ENCODE measurements at places on chromosomes 3 and 15.

- no peak for DNase-seq
These were observed 48.9 kb downstream of the ABCC5 start for GRCh38 chr3:183968666-183969245.

DNA sequence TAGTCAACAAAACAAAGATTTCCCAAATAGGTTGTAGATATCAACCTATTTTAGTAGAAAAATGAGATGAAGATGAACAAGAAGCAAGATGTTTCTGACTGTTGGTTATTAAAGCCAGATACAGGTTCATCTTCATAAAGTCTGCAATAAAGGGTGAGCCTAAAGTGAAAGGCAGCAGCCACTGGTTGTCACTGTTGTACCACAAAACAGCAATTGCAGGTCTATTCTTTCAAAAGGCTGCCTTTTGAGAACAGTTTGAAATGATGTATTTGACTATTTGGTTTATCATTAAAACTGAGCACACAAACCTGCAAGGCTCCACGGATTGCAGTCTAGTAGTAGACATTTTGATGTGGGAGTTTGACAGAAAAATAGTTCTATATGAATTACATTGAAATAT, 543.4 kb downstream of the GBE1 start:
- no peak for DNase-seq

- no peak for DNase-seq
These were observed 369.4 kb downstream of the NR2F2 start for GRCh38 chr15:96699871-96700401.

DNA sequence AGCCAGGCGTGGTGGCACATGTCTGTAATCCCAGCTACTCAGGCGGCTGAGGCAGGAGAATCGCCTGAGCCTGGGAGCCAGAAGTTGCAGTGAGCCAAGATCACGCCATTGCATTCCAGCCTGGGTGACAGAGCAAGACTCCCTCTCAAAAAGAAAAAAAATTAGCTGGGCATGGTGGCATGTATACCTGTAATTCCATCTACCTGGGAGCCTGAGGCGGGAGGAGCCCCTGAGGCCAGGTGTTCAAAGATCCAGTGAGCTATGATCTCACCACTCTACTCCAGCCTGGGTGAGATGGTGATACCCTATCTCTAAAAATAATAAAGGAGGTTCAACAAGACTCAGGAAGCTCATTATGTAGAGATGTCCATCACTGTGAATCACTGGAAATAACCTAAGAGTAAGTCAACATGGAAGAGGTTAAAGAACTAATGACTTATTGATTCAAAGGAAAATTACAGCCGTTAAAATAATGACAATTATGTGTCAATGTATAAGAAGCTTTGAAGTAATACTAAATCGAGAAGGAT, 19.8 kb upstream of the RAB7A start:
- DNase-seq = no peak

- DNase-seq = no peak
These were observed 216.0 kb downstream of the DIPK2A start for GRCh38 chr3:144187531-144188210.

GRCh38 chr15:31173790-31174450, 72.4 kb upstream of the TRPM1 start:
- no peak for DNase-seq

- no peak for DNase-seq
These were observed 81.0 kb upstream of the ALCAM start for GRCh38 chr3:105285653-105286241.

- DNase-seq = no peak
These were observed 61.2 kb upstream of the TNFAIP8L3 start for GRCh38 chr15:51155891-51156290.

GRCh38 chr15:24856397-24857390, 98.1 kb upstream of the SNRPN start:
- no peak for DNase-seq

DNA sequence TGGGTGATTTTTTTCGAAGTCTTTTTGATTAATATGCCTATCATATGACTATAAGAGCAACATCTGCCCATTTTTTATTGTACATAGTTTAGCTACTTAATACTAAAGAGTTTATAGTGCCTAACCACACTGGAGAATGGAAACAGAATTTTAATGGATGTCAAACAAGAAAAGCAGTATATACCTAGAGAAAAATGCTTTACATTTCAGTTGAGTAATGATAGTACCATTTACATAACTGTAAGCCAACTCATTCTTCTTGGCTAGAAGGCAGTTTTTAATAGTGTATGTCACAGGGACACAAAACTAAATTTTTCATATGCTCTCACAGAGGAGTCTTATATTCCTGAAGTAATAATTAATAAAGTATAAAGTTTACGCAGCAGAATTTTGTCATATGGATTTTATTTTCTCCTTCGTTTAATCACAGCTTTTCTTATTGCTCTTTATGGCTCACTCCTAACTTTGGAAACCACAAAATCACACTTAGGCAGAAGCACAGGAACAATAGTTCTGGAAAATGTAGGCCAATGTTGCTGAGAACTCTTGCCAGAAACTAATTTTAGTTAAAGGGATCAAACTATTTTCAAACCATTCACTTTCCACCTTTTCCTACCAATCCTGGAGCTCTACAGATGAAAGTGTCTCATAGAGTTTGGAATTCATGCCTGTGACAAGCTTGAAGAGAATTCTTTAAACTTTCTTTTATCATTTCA, 243.6 kb downstream of the ZIC1 start:
- DNase-seq = no peak

DNA sequence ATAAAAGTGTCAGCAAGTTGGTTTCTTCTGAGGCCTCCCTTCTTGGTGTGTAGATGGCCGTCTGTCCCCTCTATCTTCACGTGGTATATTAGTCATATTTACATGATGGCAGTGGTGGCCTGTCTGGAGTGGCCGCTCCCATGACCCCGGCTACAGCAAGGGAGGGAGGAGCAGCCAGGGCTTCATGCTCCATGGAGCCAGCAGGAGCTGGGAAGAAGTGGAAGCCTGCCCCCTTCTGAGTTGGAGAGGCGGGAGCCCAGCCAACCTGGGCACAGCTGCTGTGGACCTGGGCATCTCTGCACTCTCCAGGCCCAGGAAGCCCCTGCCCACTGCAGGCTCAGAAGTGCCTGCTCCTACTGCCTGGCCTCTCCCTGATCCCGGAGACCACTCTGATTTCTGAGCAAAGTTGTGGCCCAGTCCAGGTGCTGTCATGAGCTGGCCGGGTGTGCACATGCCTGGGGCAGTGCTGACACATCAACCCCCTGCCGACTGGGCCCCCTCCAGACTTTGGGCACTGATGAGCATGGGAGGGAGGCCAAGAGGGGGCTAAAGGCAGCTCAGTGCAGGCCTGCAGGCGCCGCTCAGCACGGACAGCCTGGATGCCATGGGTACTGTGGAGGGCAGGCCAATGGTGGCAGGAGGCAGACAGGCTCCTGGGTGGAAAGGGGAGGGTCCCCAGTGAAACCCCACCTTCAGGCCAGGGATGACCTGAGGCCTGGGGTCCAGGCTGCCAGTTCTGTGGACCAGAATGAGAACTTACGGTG, 84.8 kb downstream of the SERPINI1 start:
- no peak for DNase-seq

DNA sequence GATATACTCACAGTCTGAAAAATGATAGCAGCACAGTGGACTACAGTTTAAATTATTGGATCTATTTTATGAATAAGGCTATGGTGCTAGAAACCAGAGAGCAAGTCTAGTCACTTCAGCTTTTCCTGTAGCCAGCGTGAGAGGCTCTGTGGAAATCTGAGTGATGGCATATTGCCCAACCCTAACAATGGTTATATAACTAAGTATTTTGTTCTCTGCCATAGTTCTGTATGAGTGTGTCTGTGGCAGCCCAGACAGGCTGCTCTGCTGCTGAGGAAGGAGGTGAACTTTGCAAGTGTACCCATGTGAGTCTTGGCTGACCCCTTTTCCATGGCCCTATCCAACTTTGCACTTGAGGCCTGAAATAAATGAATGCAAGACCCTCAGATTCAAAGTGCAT, 105.7 kb downstream of the LRTM1 start:
- DNase-seq = no peak

- DNase-seq = no peak
These were observed 11.7 kb downstream of the MRPS11 start for GRCh38 chr15:88479169-88479568.

DNA sequence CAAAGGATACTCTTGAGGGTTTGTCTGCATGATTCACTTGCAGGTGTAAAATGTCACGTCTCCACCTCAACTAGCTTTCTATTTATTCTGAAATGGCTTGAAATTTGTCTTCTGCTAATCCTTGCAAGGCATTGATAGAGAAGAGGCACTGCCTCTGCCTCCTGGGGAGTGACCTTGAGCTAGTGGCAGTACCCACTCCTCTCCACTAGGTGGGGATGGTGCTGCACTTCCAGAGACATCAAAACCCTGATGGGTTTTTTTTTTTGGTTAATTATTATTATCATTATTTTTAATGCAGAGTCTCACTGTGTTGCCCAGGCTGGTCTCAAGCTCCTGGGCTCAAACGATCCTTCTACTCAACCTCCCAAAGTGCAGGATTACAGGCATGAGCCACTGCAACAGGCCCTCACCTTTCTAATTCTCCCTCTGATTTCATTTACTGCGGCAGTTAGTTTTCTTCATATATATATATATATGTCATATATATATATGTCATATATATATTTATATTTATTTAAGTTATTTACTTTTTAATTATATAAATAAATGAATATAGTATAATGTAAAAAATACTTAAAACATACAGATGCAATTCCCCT, 117.6 kb upstream of the EIF1B start:
- DNase-seq = no peak

GRCh38 chr3:8324747-8325146, 176.9 kb upstream of the LMCD1 start:
- DNase-seq = peak; percentile 6

DNA sequence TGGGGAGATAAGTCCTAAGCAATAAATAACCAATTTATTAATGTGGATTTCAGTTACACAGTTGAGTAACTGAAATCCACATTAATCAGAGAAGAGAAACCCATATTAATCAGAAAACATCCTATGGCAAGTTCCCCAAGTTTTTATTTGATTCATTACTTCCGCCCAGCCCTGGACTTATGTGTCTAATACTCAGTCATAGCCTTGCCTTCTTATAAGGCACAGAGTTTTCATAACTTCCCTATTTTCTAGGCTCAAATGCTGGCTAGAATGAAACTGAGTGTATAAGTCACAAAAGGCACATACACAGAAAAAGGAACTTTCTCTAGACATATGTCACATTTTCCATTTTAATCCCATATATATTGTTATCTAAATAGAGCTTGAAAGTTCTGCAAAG, 28.8 kb downstream of the CD47 start:
- DNase-seq = no peak

- DNase-seq = no peak
These were observed 406.9 kb downstream of the TIGIT start for GRCh38 chr3:114700637-114701234.

- no peak for DNase-seq
These were observed 476.4 kb upstream of the KCNMB2 start for GRCh38 chr3:178059836-178060235.

GRCh38 chr15:83066034-83066733, 868 bp downstream of the BTBD1 start:
- no peak for DNase-seq

DNA sequence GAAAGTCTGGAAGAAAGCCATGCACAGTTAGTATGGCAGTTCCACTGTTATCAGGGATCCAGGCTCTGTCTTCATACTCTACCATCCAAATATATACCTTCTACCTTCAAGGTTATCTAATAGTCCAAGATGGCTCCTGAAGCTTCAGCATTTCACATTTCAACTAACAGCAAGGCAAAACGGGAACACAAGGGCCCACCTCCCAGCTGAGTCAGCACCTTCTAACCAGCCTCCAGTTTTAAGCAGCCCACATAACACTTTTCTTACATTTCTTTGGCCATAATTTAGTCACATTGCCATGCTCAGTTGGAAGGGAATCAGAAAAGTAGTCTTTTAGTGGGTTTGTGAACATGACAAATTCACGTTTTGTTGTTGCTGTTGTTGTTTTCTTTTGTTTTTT, 15.4 kb upstream of the MSL2 start:
- DNase-seq = no peak

DNA sequence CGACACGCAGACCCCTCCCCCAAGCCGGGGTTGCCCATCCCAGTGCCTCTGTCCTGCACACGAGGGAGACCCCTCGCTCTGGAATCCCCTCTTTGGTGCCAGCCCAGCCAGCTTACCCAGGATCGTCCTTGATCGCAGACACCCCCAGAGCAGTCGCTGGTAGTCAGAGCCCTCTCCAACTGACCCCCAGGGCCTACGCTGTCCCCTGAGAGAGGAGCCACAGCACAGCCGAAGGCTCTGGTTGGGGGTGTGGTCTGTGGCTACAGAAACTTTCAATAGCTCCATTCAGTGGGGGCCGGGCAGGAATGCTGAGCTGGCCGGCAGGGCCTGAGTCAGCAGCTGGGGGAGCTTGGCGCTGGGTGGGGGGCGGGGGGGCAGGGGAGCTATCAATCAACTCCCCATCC, at the start of gene LCTL:
TSS of gene LCTL (minus strand) at position 258 of the 404 bp plus-strand sequence. CDS start 633 bp downstream, outside the sequence.
- no peak for DNase-seq

DNA sequence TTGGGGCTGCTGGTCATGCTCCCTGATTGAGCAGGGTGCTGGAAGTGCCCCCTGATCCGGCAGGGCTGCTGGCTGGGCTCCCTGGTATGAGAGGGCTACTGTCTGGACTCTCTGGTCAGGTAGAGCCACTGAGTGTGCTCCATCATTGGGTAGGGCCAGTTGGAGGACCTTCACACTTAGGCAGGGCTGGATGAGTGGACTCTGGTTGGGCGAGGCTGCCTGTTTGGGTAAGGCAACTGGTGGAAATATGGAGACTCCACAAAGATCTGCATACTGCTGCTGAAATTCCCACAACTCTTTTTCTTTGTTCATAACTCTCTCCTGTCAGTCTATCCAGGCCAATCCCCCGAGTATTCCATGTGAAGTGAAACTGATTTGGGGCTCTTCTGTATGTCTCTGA, 80.8 kb downstream of the CD200 start:
- no peak for DNase-seq

DNA sequence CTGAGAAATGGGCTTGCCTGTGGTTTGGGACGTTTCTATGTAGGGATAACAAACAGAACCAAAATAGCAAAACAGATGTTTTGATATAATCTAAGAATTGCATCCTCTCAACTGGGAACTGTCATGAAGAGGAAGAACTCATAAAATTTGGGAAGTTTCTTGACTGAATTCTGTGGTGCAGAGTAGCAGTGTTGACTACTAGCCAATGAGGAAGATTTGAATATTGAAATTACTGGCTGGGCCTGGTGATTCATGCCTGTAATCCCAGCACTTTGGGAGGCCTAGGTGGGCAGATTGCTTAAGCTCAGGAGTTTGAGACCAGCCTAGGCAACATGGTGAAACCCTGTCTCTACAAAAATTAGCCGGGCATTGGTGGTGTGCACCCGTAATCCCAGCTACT, 42.2 kb downstream of the ZNF609 start:
- no peak for DNase-seq

DNA sequence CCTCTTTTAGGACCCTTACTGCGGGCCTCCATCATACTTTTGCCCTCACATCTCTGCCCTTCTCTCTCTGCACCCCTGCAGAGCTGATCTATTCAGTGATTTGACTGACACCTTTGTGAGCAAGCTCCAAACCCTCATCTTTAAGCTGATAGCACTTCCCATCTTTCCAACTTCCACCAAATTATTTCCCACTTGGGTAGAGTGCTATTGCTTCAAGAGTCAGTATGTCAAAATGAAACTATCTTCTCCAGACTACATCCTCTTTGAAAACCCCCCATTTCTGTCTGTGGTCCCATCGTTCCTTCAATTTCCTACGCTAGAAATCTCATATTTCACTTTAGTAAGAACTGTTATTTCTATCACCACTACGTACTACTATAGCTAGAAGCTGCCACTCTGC, 19.7 kb downstream of the ZWILCH start:
- DNase-seq = no peak

Data from stimulated activated CD8-positive, alpha-beta memory T cell treated with anti-CD3 and anti-CD28 coated beads, Interleukin-15, amount 100 ng/mL, for 4 hours (primary cell).